ENCODE measurements at places on chromosomes 6 and 20.
A peak's percentile ranks its signal among the peaks of the same experiment; 100 is the strongest.

DNA sequence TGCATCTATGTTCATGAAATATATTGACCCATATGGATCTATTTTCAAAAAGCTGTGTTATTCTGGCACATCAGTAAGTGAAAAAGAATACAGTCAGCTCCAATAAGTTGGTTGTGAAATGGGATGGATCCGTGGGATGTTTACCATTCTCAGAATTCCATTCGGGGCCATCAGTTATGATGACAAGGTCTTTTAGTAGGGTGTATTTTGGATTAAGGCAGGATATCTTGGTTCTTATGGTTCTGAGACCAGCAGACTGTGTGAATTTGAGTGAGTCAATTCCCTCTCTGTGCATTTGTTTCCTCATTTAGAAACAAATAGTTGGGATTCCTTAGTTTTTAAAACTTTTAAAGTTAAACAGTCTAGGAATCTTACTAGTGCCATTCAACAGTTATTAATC is 287.4 kb downstream of the CD109 start:
- DNase-seq, result no peak

DNA sequence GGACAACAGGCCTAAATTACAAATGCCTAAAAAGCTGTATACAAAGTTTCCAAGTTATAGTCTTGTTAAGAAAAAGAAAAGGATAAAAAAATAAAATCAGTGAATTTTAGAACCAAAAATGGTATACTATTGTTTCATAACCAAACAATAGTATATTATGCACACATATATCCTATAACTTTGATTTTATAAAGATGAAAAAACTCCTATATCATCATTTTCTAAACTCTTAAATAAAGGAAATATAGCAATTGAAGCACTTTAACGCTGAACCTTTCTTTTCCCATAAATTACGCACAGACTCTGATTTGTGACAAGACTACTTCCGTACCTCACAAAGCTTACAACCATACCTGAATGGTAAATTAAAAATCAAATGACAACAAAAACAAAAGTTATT is 35.9 kb upstream of the MCM9 start:
- no peak for DNase-seq

DNA sequence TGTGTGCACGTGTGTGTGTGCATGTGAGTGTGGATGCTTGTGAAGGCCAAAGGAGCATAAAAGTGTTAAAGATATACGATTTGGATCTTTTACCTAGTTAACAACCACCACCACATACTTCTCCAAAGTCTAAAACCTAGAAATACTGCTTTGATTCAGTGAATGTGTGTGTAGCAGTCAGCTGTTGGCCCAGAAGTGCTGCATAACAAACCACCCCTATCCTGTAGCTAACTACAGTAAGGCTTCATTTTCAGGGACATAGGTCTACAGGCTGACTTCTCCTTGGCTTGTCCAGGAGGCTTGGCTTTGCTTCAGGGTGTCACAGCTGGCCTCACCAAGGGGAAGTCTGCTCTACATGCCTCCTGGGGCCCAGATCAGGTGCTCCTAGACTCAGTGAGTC is 2.4 kb upstream of the CST8 start:
- no peak for DNase-seq

DNA sequence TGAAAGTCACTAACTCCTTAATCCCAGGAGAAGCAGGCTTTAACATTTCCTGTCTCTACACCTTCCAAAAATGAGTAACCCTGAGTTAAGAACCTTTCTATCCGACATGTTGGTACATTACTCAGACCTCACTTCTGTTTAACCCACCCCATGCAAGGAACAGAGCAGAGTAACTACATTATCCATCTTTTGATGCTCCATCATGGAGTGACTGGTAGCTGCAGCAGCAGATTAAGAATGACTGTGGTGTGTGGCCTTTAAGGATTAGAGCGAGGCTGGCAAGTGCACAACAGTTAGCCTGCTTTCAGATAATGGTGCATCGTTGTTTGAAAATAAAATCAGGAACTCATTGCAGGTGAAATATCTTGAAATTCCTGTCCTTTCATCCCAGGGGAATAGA is 2.0 kb downstream of the TRAF3IP2 start:
- DNase-seq, result no peak

GRCh38 chr20:53941680-53942471 is 128.5 kb downstream of the BCAS1 start:
- no peak for DNase-seq

DNA sequence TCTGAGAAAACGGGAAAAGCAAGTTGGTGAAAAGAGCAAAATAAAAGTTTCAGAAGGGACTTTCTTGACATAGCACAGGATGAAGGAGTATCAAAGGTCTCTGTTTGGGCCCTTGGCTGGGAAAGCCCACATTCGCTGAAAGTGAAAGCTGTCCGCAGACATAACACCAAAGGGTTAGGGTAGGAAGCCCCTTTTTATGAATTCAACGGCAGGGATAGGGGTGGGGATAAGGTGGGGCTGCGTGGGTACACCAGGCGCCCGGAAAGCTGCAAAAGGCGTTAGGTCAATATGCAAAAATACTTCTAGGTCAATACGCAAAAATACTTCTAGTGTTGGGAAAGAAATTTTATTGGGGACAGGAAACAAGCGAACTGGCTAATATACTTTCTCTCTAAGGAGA is 135.1 kb downstream of the OR2B2 start:
- DNase-seq, result no peak

DNA sequence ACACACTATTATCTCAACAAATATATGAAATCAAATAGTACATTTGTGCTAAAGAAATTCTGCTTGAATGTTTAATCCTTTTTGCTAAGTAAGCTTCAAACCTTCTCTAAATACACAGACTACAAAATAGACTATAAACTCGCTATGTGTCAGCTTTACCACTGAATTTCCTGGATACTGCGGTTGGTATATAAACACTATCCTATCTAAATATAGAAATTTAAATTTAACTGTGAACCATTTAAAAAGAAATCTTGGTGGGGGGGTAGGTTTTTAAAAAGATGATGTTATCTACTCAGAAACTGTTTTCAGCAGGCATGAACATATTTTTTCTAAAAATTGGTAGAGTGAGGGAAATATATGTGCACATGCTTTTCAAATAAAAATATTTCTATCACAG is 306.5 kb upstream of the RUNX2 start:
- no peak for DNase-seq

DNA sequence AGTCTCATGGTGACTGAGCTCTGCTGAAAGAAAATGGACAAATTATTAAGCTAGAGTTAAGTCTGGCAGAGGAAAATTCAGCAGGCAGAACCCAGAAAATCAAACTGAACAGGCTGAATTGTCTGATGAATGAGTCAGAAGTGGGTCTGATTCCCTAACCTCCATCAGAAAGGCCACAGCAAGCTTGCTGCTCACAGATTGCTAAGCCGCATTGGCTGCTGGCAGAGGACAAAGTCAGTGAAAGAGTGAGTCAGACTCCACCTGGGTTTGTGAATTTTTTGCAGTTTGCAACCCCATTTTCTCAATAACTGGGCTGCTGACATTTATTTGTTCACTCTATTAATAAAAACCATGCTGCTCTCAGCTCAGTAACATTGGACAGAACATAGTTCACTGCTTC is 191.3 kb downstream of the EPM2A start:
- DNase-seq, result no peak

DNA sequence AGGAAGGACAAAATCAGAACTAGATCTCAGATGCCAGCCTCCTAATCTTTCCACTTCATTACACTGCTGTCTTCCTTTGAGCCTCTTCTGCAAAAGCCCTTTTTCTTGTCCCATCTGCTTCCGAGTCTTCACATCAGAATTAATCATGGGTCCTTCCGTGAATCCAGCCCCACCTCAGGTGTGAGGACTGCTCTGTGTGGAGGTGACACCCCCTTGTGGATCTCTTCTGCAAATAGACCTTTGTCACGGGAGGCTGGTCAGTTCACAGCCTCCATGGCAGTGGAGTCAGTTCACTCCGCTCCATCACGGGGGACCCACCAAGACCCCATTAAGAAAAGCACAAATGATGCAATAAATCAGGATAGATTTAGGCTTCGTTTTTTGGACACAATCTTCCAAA is 171.1 kb downstream of the ADAT2 start:
- DNase-seq, result no peak

DNA sequence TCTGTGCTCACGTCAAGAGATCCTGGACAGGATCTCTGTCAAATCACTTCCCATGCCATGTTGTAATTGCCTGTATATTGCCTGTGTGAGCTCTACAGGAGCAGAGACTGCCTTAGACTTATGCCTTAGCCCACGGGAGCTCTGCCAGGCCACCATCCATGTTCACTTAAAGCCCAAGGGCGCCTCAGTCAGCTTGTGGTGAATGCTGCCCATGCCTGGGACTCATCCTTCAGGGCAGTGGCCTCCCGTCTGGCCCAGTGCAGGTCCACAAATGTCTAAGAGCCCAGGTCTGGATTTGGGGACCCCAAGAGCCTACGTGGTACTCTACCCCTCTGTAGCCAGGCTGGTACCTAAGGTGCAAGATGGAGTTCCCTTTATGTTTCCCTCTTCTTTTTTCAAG is 22.4 kb upstream of the BPIFA2 start:
- no peak for DNase-seq

DNA sequence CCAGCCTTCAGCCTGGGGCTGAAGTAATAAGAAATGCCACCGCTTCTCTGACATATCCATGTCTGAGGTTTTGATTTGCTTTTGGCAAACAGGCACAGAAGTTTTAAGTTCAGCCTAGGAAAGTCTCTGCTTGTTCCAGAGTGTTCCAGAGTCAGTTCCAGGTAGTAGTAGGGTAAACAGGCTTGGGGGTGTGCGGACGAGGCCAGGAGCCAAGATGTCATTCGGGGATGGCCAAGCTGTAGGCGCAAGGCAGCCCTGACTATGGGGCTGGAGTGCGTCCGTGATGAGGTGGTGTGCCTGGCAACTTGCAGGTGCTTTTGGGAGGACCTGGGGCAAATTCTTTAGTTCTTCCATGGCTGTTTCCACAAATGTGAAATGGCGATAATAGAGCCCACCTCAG is 60.3 kb downstream of the IRF4 start:
- no peak for DNase-seq

- peak; percentile 60 for DNase-seq
These were observed 2.1 kb downstream of the SALL4 start for GRCh38 chr20:51800060-51800871.

DNA sequence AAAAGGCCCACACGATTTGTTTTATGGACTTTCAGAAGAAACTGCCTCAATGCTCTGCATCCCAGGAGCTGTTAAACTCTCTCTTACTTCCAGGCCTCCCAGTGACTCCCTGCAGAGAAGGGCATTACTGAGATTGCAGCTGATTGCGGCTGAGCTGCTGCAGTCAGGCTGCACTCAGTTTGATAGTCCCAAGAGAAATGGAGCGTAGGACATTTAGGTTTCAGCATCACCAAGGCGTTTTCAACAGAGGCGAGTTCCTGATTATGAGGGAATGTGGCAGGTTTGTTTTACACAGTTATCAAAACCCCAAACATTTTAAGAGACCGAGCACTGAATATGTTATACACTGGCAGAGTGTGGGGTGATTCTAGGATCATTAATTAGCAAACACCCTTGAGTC is 145.6 kb downstream of the TBX18 start:
- no peak for DNase-seq

- DNase-seq, result no peak
These were observed 21.6 kb downstream of the TPX2 start for GRCh38 chr20:31760519-31761240.

DNA sequence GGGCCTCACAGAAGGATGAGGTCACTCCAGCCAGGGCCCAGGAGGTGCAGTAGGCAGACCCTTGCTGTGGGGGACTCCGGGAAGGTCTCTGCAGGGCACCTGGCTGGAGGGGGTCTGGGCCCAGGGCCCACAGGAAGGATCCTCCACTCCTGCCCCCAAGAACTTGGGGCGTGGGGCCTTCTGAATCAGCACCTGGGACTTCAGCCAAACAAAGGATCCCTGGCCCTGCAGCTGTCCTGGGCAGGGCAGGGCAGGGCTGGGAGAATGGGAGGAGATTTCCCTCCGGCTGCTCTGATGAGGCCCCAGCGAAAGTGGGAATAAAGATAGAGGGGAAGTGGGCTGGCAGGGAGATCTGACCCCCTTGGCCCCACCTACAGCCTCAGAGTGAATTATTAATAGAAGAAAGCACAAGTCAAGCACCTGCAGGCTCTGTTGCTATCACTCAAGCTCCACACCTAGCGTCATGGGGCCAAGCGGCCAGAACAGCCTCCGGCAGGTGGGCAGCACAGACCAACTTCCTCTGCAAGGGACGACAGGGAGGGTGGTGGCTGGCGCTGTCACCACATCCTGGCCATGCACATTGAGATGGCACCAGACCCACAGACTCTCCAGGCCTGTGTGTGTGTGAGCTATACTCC is 61.6 kb upstream of the MRPS10 start:
- DNase-seq, result no peak

DNA sequence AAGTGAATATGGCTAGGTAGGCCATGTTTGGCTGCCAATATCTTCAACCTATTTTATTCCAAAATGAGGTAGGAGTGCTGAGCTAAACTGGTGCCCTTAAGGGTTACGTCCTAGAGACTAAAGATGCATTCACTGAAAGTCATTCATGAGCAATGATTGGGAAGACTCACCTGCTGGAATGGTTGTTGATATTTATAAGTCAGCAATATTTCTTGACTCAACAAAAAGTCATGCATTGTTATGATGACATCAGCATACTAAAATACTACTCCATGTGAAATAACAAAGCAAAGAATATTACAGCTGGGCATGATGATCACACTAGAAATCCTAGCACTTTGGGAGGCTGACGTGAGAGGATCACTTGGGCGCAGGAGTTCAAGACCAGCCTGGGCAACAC is 17.6 kb upstream of the NUP153 start:
- DNase-seq, result no peak

DNA sequence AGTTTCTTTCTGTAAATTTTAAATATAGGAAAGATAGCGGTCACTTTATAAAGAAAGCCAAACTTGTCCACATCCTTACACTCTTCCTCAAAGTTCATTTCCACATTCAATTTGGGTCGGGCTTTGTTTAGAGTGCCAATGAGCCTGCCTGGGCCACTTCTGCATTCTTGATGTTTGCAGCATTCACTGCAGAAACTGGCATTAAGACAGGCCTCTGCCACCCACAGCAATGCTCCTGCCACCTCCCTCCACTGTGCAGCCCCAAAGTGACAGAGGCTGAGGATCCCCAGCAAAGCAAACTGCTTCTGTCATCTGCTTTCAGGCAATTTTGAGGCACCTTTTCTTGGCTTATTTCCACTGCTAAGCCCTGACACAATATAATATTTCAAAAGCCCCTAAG is 61.2 kb downstream of the TNFAIP3 start:
- DNase-seq, result no peak

GRCh38 chr20:35326021-35326739 is 34.0 kb upstream of the FAM83C start:
- DNase-seq, result no peak

DNA sequence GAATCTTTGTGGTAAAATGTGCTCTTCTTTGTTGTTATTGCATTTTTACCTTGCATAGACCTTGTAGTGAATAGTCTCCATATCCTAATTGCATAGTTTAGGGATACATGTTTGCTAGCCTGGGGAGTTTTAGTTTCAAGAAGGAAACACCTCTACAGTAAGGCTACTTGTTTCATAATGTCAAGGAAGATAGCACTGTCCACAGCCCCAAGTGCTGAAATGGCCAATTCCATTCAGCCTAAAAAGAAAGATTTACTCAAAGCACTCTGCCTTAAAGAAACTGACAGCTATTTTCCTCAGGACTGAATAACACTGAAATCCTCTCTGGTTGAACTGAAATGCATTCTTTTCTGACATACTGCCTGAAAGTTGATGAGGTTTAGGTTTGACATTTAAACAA is 2.6 kb downstream of the HCRTR2 start:
- DNase-seq, result no peak

- DNase-seq, result no peak
These were observed 37.9 kb downstream of the SCML4 start for GRCh38 chr6:107786179-107786578.

Measured in stimulated activated CD4-positive, alpha-beta T cell treated with anti-CD3 and anti-CD28 coated beads, Interleukin-15, amount 100 ng/mL, for 48 hours (primary cell).